NCI-H82 (cell line): ENCODE measurements at places on chromosomes 6 and 20.

DNA sequence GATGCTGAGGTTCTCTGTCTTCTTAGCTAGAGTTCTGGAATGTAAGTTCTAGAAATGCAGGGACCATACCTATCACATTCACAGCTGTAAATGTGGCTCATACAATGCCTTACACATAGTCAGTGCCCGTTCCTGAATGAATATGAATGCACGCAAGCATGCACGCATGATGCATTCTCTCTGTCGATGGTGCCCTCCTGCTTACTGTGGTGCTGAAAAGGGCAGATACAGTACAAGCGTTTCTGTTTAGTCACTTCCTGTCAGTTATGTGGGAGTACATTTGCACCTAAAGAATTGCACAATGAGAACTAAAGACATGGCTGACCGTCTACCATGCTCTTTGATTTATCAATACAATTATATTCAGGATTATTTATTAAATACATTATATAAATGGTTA, 152.2 kb upstream of the SOX4 start:
- DNase-seq = no peak

GRCh38 chr20:34544109-34544796, 14.3 kb upstream of the MAP1LC3A start:
- no peak for DNase-seq

DNA sequence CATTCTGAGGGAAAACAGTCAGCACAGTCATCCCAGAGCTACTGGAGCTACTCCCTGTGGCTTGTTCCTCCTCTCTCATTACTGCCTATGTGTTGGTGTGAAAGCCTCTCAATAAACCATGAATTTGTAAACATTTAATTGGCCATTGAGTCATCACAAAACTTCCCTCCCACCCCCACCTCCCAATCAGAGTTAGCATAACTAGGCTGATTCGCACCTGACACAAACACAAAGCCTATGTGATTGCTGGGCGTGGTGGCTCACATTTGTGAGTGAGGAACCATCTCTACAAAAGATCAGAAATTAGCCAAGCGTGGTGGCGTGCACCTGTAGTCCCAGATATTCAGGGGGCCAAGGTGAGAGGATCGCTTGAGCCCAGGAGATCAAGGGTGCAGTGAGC, 17.1 kb upstream of the SNTA1 start:
- no peak for DNase-seq

GRCh38 chr6:135701426-135701825, 150.1 kb upstream of the PDE7B start:
- DNase-seq = no peak

DNA sequence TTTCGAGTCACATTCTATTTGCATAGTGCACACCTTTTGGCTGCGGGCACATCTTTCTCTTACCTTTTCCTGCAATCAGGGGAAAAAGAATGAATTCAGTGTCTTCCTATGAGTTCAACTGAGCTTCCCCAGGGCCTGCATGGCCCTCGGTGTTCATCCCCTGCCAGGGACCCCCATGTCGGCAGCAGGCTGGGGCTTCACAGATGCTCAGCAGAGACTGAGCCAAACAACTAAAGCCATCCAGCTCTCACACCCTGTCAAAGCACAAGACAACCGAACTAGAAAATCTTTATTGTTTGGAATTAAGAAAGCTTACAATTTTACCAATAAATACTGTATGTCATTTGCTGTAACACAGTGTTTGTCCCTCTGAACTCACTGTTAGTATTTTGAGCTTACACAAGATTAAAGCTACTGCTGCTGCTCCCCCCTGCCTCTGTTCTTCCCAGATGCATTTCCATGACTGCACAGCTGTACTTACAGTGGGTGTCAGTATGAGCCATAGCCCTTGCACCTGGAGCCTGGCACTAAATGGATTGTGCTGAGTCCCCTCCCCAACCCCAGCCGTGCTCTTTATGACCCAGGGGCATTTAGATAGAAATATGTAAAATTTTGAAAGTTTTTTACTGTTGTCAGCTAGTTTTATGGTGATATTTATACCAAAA, 205.8 kb downstream of the TMEM242 start:
- DNase-seq = peak; percentile 64

DNA sequence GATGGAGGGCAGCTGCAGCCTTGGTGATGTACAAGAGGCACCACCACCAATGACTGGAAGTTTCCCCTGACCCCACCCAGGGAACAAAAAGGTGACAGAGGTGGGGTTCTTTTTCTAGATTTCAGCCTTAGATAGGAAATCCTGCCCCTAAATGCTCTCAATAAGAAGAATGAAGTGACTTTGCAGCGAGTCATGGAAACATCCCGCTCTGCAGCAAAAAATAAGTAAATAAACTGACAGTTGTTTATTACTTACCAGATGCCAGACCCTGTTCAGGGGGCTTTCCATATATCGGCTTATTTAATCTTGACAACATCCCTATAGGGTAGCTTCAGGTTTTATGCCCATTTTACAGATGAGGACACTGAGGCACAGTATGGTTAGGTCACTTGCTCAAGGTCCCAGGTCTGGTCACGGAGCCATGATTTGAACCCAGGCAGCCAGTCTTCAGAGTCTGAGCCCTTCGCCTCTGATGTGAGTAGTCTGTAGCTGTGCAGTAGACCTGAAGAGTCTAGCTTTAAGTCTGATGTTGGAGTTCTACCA, 19.2 kb downstream of the C6orf89 start:
- DNase-seq = no peak

DNA sequence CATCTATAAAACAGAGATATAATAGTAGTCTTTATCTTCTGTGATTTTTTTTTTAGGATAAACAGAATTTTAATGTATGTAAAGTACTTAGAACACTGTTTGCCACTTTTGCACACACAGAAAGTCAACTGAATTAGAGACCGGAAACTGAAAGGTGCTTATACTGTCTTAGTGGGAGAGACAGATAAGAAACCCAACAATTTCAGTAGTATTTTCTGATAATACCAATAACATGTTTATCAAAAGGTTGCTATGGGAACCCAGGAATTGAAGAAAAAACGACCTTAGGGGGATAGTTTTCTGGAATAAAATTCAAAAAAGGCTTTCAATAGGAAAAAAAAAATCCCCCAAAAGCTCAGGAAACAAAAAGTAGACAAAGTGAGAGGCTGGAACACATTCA, 138.6 kb downstream of the BCKDHB start:
- DNase-seq = no peak

GRCh38 chr20:45969712-45970634, 2.0 kb downstream of the ZNF335 start:
- peak; percentile 93 for DNase-seq

DNA sequence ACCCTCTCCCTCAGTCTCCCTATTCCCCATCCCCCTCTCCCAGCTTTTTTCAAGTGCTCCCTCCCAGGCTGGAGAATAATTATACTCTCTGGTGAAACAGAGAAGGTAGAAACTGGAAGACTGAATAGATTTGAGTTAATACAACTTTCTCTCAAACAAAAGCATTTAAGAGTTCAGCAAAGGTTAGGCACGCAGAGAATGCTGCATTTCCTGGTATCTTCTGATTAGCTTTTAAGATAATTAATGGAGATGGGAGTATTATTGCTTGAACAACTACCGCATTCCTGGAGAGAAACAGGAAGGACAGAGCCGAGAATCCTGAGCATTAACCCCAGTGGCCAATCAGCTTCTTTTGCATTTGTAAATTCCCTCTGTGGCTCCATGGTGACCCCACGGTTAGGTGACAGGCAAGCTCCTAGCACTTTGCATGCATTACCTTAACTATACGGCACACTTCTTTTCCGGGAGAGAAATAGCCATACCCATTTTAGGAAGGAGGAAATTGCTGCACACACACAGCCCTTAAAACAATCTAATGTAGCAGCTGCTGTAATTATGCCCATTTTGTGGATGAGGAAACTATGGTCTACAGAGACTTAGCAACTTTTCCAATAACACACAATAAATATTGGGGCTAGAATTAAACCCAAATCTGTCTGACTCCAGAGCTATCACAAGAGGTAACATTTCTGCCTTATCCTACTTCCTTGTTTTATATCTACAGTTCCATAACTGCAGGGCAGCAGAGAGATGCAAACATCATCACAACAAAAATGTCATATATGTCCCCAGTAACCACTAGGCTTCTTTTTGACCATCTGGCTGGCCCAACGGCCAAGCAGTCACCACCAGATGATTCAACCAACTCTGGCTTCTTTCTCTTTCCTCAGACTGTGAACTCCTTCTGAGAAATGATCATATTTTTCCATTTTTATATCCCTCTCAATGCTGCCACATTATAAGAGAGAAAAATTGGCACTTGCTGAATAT, 169.9 kb downstream of the CD24 start:
- no peak for DNase-seq

DNA sequence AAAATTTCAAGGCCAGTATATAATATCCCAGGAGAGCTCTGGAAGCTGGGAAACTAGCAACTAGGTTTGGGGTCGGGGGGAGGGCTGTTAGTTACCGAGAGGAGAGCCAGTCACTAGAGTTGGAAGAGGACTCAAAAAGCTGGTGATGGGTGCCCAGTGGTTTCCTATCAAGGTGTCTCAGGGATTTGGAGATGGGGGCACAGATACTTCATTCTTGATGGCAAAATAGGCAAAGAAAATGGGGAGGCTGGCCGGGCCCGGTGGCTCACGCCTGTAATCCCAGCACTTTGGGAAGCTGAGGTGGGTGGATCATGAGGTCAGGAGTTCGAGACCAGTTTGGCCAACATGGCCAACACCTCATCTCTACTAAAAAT, 805 bp downstream of the PHF1 start:
- DNase-seq = peak; percentile 40
